Activated T-cell treated with anti-CD3 and anti-CD28 coated beads, Interleukin-2, amount 50 U/mL, for 72 hours (primary cell): ENCODE measurements at places on chromosomes 2 and 18.

GRCh38 chr2:80154231-80154915 is 150.2 kb downstream of the LRRTM1 start:
- DNase-seq = no peak

DNA sequence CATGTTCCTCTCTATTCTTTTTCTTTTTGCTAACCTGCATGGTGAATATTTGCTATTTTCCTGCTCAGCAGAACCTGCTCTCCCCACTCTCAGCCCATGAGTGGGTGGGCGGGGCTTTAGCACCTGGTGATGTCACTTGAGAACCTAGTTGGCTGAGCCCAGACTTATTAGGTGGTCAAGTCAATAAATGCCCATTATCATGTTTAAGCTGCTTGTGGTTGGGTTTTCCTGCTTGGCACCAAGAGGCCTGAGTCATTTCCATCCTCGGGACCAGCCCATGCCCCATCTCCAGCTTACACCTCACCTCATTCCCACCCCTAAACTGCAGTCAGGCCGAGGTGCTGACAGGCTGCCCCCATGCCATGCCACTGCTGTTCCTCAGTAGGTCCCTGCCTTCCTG is 226.6 kb downstream of the ANKRD30B start:
- no peak for DNase-seq

- no peak for DNase-seq
Observed at GRCh38 chr2:55550368-55551102, 31.0 kb downstream of the CFAP36 start.

- DNase-seq = no peak
Observed at GRCh38 chr2:207130958-207131521, 34.7 kb downstream of the KLF7 start.

- no peak for DNase-seq
Observed at GRCh38 chr2:115294999-115295398, 852.6 kb downstream of the DPP10 start.
